Left renal cortex interstitium (tissue), 4 donors: ENCODE measurements at places on chromosomes 16 and 17.

GRCh38 chr17:30314474-30314873 is 19.4 kb downstream of the TMIGD1 start:
- DNase-seq = no peak

- no peak for DNase-seq
Measured at GRCh38 chr16:67036323-67036741, 7.4 kb downstream of the CBFB start.

- DNase-seq = no peak
Measured at GRCh38 chr17:80456465-80457235, 19.8 kb downstream of the NPTX1 start.

GRCh38 chr17:35898283-35899070 is 18.3 kb upstream of the CCL5 start:
- no peak for DNase-seq

DNA sequence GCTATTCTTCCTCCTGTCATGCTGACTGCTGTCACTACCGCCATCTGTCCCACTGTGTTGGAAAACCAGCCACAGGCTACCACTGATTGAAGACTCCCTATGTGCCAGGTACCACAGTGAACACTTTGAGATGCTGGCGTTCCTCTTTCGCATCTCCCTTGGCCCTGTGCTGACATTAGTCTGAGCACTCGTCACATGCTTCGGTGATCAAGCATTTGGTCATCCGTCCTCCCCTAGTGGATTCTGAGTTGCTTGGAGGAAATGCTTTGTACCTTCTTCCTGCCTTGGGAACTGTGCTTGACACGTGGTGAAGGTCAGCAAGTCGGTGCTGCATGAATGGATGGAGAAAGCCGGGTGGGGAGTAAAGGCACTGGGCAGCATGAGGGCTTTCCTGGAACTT is 260.1 kb downstream of the SNX29 start:
- DNase-seq = no peak

- no peak for DNase-seq
Measured at GRCh38 chr16:30972872-30973271, 12.1 kb upstream of the HSD3B7 start.
